NCI-H69 (cell line): ENCODE measurements at places on chromosomes 7 and 10.

DNA sequence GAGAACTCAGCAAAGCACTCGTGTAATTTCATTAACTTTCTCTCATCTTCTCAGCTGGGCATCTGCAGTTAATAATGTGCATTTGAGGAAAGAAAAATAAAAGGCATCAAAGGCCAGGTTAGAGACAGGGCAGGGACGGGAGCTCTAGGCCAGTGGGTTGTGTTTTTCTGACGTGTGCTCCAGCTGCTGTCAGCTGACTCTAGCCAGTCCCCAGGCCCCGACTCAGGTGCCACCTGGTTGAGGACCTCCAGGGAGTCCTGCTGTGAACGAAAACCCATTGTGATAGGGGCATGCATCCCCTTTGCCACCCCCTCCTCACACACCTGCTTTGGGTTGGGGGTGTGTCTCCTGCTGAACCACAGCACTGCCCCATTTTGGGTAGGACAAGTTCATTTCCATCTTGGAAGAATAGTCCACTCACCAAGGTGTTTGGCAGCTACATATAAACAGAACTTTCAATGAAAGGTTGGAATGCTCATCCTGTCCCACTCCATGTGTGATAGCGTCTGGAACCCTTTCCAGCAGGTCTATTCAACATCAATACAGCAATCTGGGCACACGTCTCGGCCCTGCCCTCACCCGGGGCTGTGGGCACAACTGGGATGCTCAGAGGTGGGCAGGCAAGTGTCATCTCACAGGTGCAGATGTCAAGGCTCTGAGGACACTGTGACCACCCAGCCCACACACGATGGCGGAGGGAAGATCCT lies 146.1 kb upstream of the FAM20C start:
- DNase-seq: no peak

DNA sequence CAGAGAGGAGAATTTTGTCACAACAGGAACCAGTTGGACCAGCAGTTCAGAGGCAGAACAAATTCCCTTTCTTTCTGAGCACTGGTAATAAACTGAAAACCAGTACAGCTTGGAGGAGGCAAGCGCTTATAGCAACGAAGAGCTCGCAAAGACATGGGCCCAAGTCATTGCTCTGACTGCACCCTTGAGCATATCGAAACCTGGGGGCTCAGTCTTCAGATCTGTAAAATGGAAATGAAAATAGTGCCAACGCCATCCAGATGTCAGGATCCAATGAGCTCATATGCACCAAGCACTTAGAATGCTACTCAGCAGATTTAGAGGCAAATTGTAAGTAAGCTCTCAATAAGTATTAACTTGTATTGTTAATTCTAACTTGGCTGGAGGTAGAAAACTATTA lies 14.4 kb upstream of the CALU start:
- no peak for DNase-seq

- no peak for DNase-seq
These were observed 5.2 kb downstream of the TES start for GRCh38 chr7:116215551-116215950.

DNA sequence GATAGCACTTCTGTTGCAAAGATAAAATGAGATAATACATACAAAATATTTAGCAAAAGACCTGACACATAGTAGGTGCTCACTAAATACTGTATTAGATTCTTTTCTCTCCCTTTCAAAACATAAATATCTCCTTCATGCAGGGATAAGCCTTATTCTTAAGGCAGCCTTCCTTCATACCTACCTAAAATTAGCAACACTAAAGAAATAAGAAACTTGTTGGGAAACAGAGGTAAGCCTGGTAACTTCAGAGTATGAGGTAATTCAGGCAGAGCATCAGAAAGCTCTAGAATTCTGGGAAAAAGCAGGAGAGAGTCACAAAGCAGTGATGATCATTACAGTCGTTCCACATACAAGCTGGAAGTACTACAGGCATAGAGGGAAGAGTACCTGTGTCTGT lies 15.2 kb downstream of the HIBADH start:
- no peak for DNase-seq

DNA sequence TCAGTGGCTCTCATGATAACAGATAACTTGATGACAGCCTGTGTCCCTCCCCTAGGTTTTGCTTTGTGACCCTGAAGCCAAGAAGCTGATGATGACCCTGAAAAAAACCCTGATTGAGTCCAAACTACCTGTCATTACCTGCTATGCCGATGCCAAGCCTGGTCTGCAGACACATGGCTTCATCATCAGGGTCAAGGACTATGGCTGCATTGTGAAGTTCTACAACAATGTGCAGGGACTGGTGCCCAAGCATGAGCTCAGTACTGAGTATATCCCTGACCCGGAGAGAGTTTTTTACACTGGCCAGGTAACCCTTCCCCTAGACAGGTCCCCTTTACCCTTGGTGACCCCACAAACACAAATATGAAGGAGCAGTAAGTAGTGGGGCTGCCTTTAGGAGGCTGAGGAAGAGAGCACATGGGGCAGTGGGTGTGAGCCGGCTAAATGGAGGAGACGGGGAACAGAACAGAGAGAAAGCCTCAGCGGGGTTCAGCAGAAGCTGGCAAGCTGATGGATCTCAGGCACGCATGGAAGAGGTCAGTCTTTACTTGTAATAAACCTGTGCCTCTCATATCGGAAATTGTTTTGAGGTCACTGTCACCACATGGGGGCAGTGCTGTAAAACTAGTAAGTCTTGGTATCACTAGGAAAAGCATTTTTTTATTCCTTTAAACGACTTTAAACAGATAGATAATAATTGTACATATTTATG lies 20.2 kb downstream of the PDCD11 start:
- peak; percentile 41 for DNase-seq

DNA sequence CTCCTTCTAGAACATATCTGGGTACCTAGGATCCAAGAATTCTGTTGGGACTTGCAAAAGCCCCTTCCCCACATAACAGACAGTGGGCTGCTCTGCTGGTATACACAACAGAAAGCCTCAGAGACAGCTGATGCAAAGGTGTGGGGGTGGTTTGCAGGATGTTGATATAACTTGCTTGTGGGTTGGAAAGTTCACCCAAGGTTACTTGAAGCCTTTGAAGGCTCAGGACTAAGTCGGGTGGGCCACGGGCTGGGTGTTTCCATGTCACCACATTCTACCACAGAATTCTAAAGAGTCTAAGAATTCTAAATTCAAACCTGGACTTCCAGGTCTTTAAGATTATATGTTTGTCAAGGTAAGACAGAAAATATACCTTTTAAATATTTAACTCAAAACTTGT lies 7.4 kb upstream of the NRCAM start:
- no peak for DNase-seq

- DNase-seq: no peak
These were observed 12.3 kb downstream of the OGDH start for GRCh38 chr7:44618753-44619152.

DNA sequence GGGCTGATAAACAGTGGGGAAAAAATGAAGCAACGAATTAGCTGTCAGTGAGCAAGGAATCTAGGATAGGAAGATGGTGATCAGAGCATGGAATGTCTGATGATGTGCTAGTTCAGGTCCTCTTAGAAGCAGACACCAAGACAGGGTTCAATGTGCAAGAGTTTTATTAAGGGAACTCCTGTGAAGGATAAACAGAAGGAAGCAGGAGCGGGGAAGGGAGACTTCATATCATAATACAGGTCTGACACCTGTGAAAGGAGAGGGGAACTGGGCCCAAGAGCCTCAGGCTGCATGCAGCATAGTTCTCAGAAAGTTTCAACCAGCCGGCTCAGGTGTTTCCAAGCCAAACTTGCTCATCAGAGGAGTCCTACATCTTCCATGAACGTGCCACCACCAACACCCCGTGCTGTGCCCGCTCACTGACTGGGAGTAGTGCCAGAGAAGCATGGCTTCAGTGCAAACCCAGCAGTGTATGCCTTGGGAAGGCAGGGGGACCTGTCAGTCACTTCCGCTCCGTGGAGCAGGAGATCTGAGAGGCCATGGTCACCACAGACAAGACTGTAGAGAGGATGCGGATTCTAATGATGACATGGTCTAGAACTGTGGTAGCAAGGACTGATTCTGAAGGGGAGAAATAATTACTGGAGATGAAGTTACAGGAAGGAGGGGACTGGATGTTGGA lies 45.8 kb downstream of the ZNF800 start:
- no peak for DNase-seq

GRCh38 chr10:97028126-97028831 lies 157.5 kb downstream of the SLIT1 start:
- DNase-seq: no peak

GRCh38 chr10:101695404-101695890 lies 477 bp upstream of the FBXW4 start:
- peak; percentile 17 for DNase-seq

GRCh38 chr7:145265180-145265579 lies 429.3 kb upstream of the TPK1 start:
- DNase-seq: no peak

- no peak for DNase-seq
These were observed 573 bp upstream of the POT1 start for GRCh38 chr7:124930173-124930623.

DNA sequence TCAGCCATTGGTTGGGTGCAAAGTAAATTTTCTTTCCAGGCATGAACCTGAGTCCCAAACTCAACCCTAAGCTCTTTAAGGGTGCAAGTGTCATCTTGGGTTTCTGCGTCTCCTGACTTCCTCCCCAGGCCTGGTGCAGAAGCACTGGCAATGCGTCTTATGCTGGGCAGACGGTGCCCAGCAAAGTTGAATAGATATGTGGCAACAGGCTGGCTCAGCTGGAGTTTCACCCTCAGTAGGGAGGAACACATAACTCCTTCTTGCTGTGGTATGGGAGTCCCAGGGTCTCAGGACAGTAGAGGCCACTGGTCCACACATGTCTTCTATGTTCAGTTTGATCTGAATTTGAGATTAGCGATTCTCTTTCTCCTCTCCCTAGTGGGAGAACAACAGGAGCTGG lies 181.3 kb downstream of the RPS24 start:
- no peak for DNase-seq

DNA sequence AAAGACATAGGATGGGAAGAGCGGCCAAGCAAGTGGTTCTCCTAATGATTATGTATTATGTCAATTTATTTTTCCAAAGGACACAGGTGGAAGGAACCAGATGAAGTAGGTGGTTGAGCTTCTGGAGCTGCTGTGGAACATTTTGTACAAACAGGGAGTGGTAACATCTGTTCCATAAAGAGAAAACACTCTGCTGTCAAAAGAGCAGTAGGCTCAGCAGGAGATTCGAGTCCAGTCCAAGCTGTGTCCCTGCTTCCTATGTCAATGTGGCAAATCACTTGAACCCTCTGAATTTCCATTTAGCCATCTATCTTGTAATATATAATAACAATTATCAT lies 448.0 kb upstream of the ANKRD30A start:
- DNase-seq: no peak

- peak; percentile 55 for DNase-seq
These were observed 74.9 kb downstream of the KAT6B start for GRCh38 chr10:74901301-74901700.

- DNase-seq: no peak
These were observed 22.1 kb upstream of the PRKAR1B start for GRCh38 chr7:749140-749551.

DNA sequence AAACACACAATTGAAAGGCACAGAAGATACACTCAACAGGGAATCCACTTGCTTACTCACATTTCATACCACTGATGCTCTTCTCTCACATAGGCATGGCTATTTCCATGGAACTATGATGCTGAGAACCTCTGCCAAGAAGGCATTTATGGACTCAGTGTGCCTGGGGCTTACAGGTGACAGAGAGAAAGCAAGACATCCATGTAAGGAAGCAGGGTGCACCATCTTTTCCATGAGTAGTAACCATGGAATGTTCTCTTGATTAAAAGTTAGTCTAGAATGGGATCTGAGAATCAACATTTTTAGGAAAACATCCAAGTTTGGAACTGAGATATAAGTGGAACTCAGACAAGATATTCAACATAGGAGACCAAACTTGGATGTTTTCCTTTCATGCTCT lies 52.5 kb upstream of the MACC1 start:
- DNase-seq: no peak

DNA sequence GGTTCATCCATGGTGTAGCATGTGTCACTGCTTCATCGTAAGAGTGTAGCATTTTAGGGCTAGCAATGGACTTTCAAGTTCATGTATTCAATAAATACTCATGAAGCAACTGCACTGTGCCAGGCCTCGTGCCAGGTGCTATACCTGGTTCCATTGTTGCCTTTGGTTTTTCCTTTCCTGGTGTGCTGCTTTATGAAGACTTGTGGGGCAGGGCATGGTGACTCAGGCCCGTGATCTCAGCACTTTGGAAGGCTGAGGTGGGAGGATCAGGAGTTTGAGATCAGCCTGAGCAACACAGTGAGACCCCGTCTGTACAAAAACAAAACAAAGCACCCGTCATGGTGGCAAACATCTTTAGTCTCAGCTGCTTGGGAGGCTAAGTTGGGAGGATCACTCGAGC lies 2.2 kb upstream of the CPA4 start:
- DNase-seq: no peak

DNA sequence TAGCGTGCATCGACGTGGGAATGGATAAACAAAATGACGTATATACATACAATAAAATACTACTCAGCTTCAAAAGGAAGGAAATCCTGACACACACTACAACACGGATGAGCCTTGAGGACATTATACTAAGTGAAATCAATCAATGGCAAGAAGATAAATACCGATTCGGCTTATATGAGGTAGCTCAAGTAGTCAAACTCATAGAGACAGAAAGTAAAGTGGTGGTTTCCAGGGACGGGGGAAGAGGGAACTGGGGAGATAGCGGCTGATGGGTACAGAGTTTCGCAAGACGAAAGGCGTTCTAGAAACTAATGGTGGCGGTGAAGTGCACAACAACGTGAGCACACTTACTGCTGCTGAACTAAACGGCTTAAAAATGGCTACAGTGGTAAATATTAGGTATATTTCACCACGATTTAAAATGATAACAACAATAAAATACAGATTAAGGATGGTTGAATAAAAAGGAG lies 516.7 kb downstream of the PARD3 start:
- no peak for DNase-seq

- DNase-seq: no peak
These were observed 1.4 kb downstream of the CELF2 start for GRCh38 chr10:11018855-11019631.

DNA sequence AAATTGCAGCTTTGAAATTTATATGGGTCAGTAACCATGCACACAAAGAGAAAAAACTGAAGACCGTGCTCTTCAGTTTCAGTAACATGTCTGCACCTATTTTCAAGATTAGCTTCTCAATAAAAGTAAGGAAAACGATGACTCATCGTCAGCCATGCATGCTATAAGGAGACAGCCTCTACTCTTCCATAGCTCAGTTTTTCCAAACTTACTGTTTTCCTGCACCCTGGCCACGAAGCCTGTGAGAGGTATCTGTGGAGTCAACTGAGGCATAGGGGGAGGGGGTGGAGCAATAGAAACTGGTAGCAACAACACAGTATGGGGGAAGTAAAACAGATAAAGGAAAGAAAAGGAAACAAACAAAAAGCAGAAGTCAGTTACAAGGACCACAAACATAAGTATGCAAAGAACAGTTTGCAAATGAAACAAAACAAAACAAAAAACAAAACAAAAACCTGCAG lies 58.0 kb downstream of the PDSS1 start:
- DNase-seq: peak; percentile 40

GRCh38 chr7:87253589-87254087 lies 34.1 kb upstream of the TMEM243 start:
- no peak for DNase-seq
